Spinal cord (tissue), 10 donors: ENCODE measurements at places on chromosomes 12 and 14.
A peak's percentile ranks its signal among the peaks of the same experiment; 100 is the strongest.

DNA sequence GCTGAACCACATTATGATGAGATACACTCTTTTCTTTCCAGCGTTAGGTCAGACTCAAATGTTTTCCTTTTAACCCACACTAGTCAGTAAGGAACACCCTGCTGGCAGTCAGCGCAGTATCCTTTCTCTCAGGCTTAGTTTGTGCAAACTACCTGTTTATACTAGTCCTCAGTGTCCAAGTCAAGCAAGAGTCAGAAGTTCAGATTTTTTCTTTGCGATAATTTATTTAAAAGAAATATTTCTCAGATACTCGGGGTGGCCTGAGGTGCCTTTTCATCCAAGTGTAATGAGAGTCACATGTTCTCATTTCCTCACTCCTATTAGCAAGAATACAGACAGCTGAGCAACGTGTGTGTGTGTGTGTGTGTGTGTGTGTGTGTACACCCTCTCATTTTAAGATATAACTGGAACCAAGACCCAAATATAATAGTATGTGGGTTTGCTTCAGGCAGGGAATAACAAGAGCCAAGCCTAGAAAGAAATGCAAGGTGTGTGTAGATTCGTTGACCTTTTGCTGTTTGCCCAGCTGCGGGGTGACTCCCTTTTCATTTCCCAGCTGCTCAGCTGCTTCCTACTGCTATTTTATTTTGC is 182.7 kb downstream of the KICS2 start:
- DNase-seq = no peak

GRCh38 chr14:25350802-25351201 is 300.9 kb upstream of the STXBP6 start:
- DNase-seq = no peak

GRCh38 chr14:52481864-52482263 is 70.4 kb downstream of the TXNDC16 start:
- no peak for DNase-seq

GRCh38 chr14:30874120-30874998 is at the start of gene COCH:
TSS of gene COCH (plus strand) at chr14:30874559. CDS start at chr14:30874939, 380 bp downstream.
- DNase-seq = peak; percentile 17

DNA sequence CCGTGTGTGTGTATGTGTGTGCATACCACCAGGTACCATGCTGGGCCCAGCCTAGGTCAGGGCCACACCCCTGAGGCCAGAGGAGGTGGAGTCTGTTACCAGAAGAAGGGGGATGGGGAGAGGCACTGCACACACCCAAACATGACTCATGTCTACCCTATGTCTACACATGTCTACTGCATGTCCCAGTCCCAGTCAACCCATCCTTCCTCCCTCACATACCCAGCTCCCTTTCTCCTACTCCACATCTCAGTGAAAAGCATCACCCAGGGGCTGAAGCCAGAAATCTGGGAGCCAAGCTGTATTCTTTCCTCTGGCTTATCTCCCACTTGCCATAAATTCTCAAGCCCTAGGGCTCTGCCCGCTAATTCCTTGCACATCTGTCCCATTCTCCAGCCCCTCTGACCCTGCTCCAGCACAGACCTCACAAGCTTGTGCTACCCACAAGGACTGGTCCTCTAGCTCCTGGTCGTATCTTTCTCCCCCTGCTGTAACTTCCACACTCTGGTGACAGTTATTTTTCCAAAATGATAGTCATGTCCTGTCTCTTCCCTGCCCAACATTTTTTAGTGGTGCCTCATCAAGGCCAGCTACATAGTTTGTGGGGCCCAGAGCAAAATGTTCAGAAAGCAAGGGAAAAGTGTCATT is 18.0 kb upstream of the APPL2 start:
- no peak for DNase-seq
